ENCODE measurements at places on chromosomes 6 and 20.

- no peak for DNase-seq
These were observed 2.8 kb upstream of the MAS1L start for GRCh38 chr6:29490552-29490951.

- no peak for DNase-seq
These were observed 13.5 kb downstream of the KCNK17 start for GRCh38 chr6:39300739-39301138.

GRCh38 chr20:60403105-60403741, 445.0 kb downstream of the CDH26 start:
- no peak for DNase-seq

DNA sequence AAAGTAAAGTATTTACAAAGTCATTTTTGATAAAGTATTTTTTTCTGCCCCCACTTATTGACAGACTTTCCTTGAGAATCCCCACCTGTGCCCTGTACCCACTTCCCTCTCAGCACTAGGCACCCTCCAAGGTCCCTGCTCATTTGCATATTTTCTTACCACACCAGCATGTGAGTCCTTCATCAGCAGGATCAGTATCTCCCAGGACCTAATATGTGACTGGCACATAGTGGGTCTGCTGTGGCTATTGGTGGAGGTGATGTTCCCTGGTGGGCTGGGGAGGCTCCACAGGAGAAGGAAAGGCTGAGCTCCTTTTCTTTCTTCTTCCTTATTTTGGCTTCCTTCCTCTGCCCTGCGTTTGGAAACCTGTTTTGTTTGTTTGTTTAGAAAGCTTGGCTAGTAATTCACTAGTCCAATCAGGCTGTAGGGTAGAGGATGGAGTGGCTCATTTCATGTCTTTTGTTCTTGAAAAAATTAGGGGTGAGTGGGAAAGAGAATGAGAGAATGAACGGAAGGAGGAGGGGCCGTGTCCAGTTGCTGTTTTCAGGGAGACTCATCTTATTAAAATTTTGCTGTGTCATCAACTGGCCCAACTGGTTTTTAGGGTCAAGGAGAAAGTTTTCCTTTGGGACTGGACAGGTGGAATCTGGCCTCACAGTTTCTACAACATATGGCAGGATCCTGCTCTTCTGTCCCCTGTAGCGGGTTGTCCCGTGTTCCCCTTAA, 2.8 kb upstream of the RNF24 start:
- peak; percentile 32 for DNase-seq

GRCh38 chr6:4928426-4928825, 75.4 kb downstream of the RPP40 start:
- DNase-seq, result no peak

GRCh38 chr6:34514112-34514511, 42.0 kb downstream of the SPDEF start:
- no peak for DNase-seq

DNA sequence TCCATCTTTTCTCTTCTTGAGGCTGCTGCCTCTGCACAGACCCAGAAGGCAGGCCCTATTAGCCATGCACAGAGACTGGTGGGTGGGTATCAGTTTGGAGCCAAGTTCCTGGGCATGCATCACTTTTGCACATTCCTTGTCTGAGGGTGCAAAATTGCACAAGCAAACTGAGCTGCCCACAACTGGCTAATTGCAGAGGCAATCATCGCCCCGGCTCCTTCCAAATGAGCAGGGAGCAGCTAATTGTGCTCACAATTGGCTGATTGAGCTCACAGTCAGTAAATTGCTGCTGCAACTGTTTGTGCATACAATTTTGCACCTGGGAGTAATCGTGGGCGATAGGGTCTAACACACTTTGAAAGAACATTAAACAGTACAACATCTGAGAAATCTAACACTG, 511.4 kb downstream of the DHX35 start:
- no peak for DNase-seq

DNA sequence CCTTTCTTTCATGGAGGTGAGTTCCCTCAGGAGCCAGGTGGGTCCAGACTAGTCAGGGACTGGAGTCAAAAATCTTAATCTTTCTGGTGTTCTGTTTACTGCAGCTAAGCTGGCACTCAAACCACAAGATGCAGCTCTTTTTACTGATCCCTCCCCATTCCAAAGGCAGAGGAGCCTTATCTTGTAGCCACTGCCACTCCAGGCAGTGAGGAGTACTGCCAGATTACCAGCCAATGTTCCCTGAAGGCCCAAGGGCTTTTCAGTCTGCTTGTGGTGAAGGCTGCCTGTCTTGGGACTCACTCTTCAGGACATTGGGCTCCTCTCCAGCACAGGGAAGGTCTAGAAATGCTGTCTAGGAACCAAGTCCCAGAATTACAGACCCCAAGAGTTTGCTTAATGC, 490.4 kb upstream of the ADGRB3 start:
- DNase-seq, result no peak

DNA sequence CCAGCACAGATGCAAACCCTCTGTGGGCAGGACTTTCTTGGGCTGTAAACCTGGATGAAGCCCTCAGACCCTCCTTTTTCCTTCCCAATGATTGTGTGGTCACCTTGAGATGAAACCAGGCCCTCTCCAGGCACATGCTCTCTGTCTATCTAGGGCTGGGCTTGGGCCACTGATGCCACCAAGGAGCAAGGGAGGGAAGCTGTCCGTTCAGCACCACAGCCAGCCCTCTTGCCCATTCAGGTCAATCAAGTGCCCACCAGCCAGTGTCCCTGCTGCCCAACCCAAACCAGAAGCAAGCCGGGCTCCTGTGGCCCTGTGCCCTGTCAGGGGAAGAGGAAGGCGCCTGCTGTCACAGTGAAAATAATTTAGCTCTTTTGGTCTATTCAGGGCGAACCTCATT, 8.0 kb downstream of the STMN3 start:
- DNase-seq, result no peak

GRCh38 chr6:40346246-40346645, 240.9 kb downstream of the LRFN2 start:
- no peak for DNase-seq

DNA sequence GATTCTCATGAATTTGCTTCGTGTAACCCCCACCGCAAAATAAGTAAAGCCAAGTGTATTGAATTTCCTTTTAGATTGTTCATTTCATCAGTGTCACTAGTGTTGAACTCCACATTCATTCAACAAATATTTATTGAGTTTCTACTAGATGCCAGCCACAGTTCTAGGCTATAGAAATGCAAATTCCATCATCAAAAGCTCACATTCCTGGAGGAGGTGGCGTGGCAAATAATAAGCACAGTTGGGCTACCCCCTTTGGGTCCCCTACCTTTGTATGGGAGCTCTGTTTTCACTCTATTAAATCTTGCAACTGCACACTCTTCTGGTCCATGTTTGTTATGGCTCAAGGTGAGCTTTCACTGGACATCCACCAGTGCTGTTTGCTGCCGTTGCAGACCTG, 12.7 kb upstream of the ME1 start:
- no peak for DNase-seq

- DNase-seq, result no peak
These were observed 201.2 kb upstream of the SMLR1 start for GRCh38 chr6:130625825-130626527.

DNA sequence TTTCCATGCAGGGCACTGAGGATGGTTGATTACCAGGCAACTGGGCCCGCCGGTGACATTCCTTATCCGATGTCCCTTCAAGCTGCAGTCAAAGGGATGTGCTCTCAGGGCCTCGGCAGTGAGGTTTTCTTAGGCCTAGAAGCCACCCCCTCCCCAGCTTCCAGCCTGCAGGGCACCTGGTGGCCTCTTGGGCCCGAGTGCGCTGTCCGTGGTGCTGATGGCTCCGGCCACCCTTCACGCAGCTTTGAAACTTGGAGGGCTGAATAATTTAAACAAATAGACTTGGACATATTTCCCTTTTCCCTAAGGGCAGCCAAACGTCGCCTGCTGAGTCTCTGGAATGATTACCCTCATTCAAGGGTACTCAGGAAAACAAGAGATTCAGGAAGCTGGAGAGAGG, 8.9 kb upstream of the MLN start:
- peak; percentile 75 for DNase-seq

GRCh38 chr20:63085151-63085861, 78.5 kb upstream of the BHLHE23 start:
- DNase-seq, result no peak

DNA sequence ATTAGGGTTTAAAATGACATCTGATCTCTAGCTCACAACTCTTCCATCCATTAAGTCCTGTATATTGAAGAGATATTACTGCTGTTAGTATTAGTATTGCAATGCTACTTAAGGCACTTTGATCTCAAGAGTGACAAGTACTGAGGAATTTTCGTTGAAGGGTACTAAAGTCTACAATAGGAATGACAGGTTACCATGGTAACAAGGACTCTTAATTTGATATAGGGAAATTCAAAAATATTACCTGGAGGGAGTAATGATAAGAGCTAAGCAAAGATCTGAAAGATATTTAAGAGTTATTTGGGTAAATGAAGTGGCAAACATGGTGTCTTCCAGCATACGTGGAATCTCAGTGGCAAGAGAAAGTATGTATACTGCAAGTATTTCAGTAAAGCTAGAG, 518.0 kb upstream of the SLC35B3 start:
- no peak for DNase-seq

- no peak for DNase-seq
These were observed 128.7 kb downstream of the TBC1D32 start for GRCh38 chr6:121205569-121205968.

GRCh38 chr6:75084018-75084417, 121.8 kb downstream of the COL12A1 start:
- DNase-seq, result no peak

DNA sequence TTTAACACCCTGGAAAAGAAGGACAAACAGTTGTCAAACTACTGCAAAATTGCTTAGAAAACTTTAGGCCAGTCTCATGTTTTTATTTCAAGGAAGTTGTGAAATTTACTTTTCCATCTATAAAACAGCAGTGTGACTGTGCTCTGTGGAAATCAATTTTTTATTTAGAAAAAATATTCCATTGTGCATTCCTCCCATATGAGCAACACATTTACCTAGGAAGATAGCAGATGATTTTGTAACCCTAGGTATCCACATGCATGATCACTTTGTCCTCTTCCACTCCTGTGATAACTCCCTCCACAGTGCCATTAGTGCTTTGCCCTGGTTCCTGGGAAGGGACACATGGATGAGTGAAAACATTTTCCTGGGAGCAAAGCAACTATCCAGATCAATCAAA, 70.0 kb upstream of the SHLD1 start:
- DNase-seq, result no peak

GRCh38 chr6:112117554-112117953, 30.2 kb downstream of the FAM229B start:
- DNase-seq, result no peak

- DNase-seq, result no peak
These were observed 12.7 kb downstream of the COL9A3 start for GRCh38 chr20:62829231-62830230.

DNA sequence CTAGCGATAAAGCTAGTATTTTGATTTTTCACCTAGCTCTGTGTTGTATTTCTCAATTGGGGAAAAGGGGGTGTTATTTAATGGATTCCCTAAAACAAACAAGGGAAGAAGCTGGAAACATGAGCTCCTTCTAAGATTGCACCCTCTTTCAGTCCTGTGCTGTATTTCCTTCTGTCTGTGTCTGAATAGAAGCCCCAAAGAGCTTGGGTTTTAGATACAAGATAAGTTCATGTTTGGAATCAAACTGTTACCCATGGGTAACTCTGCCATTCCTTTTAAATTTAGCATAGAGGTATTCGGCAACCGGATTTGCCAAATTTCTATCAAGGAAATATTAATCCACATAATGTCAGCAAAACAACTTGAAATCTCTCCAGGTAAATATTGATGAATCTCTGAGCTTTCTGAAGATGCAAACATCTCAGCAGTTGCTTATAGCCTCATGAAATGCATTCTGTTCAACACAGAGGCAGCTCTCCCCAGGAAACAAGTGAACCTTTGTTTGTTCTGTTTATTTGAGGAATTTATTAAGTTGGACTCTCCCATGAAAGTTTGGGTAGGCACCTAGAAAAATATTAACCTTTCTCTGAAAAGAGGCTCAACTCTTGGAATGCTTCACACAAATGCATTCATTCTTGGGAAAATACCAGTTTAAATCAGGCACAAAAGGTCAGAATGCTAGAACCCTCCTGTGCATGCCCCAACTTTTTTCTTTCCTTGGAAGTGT, 9.9 kb upstream of the SCGN start:
- no peak for DNase-seq

- DNase-seq, result peak; percentile 1
These were observed 129.3 kb downstream of the KLHL32 start for GRCh38 chr6:97053643-97054411.

GRCh38 chr20:32528171-32528891, 56.8 kb downstream of the NOL4L start:
- DNase-seq, result peak; percentile 31

DNA sequence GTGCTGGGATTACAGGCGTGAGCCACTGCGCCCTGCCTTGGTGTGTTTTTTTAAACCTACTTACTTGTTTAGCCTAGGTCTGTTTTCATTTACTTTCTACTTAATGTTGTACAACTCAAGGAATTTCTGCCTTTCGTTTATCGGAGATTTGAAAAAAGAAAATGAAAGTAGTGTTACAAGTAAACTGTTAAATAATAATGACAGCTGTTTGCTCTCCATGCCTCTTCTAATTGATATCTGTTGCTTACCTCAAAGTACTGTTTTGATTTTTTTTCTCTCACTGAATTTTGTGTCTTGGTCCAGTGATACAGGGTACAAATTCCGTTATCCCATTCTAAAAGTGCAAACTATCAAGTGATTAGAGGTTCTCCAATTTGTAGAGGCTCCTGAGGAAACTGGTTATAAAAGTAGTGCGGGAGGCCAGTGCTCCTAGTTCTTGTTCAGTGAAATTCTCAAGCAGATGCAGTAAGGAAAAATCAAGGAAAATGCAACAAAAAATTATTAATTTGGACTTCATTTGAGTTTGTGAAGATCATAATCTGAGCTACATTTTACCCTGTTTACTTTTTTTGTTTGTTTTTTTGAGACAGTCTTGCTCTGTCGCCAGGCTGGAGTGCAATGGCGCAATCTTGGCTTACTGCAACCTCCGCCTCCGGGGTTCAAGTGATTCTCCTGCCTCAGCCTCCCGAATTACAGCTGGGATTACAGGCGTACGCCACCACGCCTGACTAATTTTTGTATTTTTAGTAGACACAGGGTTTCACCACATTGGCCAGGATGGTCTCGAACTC, 2.2 kb downstream of the UBR2 start:
- DNase-seq, result no peak

DNA sequence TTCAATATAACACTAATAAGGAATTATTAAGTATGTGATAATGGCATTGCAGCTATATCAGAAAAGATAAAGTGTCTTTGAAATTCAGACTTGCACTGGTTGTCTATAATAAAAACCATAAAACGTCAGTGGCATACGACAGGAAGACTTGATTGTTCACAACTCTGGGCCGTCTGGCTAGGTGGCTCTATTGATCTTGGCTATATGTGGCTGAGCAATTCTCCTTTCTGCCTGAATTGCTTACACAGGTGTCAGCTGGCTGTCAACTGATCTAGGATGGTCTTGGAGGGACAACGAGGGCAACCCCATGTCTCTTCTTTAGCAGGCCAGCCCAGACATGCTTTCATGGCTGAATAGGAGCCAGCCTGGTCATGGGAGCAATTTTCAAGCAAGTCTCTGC, 359.1 kb downstream of the QKI start:
- no peak for DNase-seq
